ENCODE measurements at places on chromosomes 16 and 17.

GRCh38 chr16:27287887-27288286, 19.3 kb upstream of the NSMCE1 start:
- peak; percentile 77 for DNase-seq

GRCh38 chr17:50257676-50258224, 16.5 kb upstream of the TMEM92 start:
- no peak for DNase-seq

DNA sequence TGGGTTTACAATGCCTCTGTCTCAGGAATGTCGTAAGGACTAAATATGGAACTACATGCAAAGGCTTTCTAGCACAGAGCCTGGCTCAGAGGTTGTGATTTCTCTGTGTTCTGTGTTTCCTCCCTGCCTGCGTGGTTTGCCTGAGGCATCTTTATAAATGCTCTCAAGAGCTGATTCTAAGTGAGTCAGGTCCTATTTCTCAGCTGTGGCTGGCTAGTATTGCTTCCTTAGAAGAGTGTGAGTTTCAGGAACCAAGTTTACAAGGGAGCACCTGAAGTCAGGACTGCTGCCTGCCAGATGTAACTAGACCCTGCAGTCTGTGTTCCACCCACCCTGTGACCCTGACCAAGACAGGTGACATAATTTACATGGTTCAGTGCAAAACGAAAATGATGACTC, 8.0 kb upstream of the CCL1 start:
- no peak for DNase-seq

- no peak for DNase-seq
Observed at GRCh38 chr16:24820522-24820921, 25.2 kb upstream of the SLC5A11 start.

DNA sequence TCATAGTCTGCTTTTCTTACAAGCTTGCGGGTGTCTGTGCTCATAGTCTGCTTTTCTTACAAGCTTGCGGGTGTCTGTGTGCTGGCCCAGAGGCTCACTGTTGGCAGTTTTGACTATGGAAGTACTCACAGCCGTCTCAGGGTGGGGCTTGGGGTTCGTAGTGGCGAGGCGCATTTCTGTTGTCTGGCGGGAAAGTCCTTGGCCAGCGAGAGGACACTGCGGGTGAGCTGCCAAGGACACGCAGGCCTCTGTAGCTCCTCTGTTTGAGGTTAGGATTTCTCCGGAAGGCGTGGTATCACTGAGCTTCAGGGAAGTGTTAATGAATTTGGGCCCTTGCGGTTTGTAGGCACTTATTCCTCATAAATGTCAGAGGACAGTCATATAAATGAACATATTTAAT, 13.5 kb downstream of the TBCD start:
- no peak for DNase-seq

GRCh38 chr17:39513309-39513708, 52.0 kb downstream of the CDK12 start:
- DNase-seq, result no peak

GRCh38 chr17:78114831-78115723, 13.5 kb downstream of the TMC6 start:
- no peak for DNase-seq

GRCh38 chr17:34885076-34885475, 76.2 kb downstream of the CCT6B start:
- DNase-seq, result no peak

DNA sequence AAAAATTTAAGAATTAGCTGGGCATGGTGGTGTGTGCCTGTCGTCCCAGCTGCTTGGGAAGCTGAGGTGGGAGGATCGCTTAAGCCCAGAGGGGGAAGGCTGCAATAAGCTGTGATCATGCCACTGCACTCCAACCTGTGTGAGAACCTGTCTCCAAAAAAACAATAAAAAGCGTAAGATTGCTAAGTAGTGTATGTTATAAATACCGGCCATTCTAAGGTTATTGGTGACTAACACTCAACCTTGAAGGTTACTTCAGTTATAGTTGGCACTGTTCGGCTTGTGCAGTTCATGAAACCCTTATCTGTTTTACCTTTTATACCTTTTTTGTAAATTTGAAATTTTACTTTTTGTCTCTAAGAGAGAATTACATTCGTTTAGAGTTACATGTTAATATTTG, 44.0 kb downstream of the PAFAH1B1 start:
- DNase-seq, result no peak

DNA sequence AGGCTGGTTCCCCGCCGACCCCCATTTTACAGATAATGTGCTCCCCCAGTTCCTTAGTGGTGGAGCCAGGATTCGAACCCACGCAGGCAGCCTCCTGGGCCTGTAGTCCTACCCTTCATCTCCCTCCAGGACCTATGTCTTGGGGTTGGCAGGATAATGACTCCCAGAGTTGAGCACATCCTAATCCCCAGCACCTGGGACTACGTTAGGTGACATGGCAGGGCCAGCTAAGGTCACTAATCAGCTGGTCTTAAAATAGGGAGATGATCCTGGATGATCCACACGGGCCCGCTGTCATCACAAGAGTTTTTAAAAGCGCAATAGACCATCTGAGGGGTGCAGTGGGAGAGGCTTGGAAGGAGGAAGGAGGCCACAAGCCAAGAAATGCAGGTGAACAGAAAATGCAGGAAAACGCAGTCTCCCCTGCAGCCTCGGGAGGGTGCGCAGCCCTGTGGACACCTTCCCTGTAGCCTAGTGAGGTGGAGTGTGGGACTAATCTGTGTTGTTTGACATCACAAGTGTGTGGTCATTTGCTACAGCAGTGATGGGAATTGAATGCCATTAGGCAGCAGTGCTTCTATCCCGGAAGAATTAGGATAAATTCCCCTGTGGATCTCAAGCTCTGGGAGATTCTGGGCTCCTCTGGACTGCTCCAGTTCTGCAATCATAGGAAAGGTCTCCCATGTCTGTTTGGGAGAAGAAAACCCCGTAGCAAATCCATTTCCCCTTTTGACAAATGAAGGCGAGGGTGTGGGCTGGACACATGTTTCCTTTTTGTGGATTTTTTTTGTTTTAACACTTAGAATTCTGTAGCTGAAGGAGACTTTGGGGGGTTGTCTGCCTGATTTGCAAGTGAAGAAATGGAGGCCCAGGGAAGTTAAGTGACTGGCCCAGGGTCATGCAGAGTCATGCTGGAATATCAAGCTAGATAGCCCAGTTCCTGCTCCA, 297.7 kb downstream of the SEC14L1 start:
- no peak for DNase-seq

DNA sequence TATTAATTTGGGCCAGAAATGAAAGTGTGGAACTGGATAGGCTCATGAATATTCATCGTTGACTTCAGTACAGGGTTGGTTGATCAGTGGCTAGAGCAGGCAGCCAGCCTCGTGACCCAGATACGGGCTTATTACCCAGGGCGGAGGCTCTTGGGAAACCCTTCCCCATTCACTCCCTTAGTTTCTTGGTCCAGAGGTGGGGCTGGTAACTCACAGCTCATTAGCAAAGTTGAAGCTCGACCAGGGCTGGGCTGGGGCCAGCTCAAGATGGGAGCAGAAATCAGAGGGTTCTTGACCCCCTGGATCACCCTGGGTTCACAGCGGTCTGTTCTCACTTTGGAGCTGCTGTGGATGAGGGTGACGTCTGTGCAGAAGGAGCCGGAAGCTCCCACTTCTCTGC, 44.6 kb upstream of the GSE1 start:
- DNase-seq, result no peak

- DNase-seq, result peak; percentile 83
Observed at GRCh38 chr17:10733666-10734065, 3.8 kb upstream of the TMEM220 start.

GRCh38 chr16:28297784-28298510, 5.6 kb downstream of the SBK1 start:
- no peak for DNase-seq

DNA sequence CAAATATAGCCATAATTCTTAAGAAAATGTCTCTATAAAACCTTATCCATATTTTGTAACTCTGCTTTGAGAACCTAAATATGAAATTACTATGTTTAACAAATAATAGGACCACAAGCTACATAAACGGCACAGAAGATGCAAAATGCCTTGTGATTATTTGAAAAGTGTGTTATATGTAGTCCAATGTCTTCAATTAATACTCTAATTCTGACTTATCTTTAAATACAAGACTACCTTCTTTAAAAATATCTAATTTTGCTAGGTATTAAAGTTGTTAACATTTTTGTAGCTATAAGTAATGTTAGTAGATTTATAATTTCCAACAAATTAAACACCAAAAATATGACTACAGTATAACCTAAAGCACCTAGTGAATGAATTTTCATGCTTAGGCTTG, 17.0 kb downstream of the PSMD12 start:
- no peak for DNase-seq

DNA sequence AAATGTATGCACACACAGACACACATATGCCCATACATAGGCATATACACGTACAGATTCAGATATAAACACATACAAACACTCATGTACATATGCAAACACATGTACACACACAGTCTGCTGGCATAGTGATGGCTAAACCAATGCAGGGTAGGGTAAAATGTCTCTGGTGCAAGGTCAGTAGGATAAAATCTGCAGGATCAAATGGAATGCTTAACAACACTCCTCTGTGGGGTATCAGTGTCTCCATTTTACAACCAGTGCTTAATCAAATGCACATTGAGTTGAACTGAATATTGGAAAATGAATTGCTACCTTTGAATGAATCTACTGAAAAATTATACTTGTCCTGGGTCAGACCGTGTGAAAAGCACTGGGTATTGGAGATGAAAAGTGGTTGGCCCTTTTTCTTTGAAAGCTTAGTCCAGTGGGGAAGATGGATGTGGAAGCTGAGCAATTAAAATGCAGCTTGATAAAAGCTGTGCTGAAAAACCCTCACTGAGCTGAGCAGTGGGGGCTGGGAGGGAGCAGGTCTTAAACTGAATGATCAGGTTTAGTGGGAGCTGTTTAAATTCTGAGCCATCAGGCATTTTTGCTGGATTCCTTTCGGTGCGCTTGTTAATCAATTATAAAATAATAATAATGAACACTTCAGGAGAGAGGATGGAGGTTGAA, 314.7 kb downstream of the HAPSTR1 start:
- DNase-seq, result no peak

Measured in vagina (tissue), 2 donors.